ENCODE measurements at places on chromosomes 7 and 10.

- no peak for DNase-seq
These were observed 1.1 kb upstream of the CNTNAP2 start for GRCh38 chr7:146115548-146115850.

DNA sequence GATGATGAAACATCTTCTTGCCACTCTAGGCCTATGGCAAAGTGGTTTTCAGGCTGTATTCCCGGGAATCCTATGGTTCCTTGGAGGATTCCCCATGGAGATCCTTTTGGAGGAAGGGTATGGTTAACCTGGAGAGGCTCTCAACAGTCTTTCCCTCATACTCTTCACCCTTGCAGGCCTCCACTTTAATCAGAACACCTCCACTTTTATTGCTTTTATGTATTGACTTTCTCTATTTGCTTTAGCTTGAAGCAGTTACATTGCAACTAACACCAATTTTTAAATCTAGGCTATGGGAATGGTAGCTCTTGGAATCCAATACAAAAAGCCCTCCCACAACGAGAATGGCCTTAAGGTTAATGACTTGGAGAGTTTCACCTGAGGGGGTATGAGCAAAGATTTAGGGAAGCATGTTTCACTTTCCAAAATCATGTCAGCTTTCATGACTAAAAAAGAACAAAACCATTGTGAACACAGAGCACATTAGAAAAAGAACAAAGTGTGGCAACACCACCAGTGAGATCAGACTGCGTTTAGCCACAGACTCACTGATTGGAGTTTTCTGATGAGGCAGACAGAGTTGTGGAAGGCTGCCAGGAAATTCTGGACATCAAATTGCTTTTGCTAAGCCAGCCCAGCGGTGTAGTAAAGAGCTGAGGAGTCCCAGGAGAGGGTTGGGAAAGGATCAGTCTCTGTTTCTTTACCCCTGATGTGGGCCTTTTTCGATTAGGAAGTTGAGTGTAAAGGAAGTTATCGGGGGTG is 130.4 kb upstream of the BMPER start:
- DNase-seq = no peak

- DNase-seq = no peak
These were observed 29.0 kb upstream of the WDFY4 start for GRCh38 chr10:48655411-48656240.

- DNase-seq = peak; percentile 50
These were observed 952 bp downstream of the DIP2C start for GRCh38 chr10:688312-689120.

DNA sequence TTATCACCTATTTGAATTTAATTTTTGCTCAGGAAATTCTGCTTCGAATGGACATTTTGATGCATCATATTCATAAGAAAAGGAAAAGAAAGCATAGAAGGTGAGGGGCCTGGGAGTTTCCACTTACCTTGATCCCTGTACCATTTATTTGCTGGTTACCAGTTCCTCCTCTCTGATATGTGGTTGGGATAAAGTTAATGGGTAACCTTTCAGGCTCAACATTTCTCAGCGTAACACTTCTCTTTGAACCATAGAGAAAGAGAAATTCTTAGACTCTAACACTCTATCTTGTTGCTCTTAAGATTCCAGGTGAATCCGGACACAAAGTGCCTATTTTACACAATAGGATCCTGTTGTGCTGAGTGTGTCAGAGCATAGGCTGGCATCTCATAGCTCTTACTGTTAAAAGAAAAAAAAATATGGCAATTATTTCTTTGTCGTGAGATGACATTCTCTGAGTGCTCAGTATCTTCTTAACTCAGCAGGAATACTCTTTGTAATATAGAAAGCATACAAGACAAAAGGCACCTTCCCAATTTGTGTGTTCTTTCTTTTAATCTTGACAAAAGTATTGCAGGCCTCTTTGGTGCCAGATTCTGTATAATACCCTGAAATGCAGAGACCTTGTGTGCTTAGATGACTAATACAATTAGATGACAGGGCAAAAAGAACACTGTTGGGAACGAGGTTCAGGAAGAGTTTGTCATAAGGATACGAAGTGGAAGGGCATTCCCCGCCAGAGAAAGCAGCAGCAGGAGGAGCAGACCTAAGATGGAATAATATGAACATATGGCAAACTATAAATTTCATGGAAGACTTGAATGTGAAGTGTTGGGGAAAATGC is 689.6 kb downstream of the NRG3 start:
- no peak for DNase-seq

GRCh38 chr10:132445516-132446194 is 48.7 kb downstream of the PWWP2B start:
- DNase-seq = no peak

- DNase-seq = no peak
These were observed 104.5 kb downstream of the SEM1 start for GRCh38 chr7:96605045-96605716.

DNA sequence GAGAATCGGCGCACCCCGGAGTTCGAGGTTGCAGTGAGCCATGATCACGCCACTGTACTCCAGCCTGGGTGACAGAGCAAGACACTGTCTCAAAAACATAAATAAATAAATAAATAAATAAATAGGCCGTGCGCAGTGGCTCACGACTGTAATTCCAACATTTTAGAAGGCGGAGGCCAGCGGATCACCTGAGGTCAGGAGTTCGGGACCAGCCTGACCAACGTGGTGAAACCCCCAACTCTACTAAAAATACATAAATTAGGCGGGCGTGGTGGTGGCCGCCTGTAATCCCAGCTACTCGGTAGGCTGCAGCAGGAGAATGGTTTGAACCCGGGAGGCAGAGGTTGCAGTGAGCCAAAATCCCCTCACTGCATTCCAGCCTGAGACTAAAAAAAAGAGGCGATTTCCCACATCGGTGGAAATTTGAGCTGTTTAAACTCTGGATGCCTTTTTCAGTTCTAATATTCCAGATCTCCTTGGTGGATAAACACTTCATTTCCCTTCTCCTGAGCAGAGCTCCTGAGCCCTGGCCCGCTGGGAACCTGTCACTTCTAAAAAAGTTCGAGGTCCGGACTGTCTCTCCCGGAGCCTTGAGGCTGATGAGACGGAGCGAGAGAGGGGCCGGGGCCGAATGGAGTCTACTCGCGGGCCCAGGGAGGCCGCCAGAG is 2.0 kb upstream of the NFKB2 start:
- no peak for DNase-seq

DNA sequence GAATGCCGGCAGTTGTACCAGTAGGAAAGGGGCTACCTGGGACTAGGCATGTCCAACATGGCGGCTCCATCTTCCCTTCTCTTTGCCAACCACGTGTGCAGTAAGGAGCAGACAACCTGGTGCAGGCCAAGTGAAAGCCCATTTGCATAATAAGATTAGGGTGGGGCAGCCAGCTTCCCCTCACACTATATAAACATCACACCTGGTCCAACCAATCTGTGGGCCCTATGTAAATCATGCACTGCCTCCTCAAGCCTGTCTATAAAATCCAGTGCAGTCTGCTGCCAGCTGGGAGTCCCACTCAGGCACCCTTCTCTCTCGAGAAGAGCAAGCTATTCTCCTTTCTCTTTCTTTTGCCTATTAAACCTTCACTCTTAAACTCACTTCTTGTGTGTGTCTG is 429.3 kb downstream of the CALN1 start:
- DNase-seq = peak; percentile 25

GRCh38 chr7:19713676-19714075 is 4.8 kb upstream of the POLR1F start:
- DNase-seq = peak; percentile 55

GRCh38 chr10:72729528-72729927 is 37.6 kb downstream of the MCU start:
- no peak for DNase-seq

DNA sequence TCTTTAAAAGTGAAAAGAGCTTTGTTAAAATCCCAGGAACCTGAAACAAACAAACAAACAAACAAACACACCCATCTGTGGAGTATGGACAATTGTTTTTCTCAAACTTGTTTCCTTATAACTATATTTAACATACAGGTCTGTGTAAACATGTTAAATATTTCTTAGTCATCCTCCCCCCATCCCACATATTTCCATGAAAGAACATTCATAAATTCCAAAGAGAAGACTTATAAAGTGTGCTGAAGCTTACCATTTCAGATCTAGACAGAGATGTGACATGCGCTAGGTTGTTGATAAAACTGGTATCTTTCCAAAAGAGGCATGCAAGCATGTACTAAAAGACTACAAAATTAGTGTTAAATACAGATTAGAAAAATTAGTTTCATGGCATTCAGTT is 6.5 kb downstream of the FKBP14 start:
- no peak for DNase-seq

DNA sequence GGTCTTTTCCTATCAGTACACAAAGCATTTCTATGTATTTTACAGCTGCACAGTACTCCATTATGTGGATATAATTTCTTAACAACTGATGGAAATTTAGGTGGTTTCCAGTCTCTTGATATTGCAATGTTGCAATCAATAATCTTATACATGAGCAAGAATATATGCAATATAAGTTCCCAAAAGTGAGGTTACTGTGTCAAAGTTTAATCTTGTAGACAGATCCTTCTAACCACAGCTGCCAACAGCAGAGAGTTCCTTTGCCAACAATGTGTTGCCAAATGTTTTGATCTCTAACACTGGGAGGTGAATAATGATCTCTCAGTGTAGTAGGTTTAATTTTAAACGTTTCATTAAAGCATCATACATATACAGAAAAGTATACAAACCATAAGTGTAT is 54.5 kb downstream of the CUL2 start:
- no peak for DNase-seq

DNA sequence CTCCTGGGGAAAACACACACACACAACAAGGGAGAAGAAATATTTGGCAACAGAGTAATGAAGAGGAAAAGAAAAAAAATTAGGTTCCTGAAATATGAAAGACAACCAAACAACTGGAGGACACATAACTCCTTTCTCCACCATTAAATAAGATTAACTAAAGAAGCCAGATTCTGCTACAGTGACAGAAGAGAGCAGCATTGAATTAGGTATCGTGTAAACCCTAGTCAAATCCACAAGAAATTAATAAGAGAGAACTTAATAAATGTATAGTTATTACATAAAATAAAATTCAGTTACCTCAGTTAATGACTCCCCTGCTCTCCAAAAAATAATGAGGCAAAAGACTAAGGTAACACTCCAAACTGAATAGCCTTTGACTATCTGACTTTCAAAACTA is 306.7 kb downstream of the CRPPA start:
- no peak for DNase-seq

Data from SK-N-DZ (cell line).